ENCODE measurements at places on chromosomes 11 and 22. TPM values are rescaled to one million over a fixed set of nuclear protein-coding genes. Genes with fewer than 3 reads are reported as not detected.

Gene TSSK2
- total RNA-seq, result not detected

- DNase-seq, result no peak
Observed at GRCh38 chr11:12430351-12430750, 53.0 kb downstream of the PARVA start.

- DNase-seq, result no peak
Observed at GRCh38 chr11:77302752-77303151, 1.3 kb upstream of the GDPD4 start.

GRCh38 chr22:46993633-46994032 is 231.2 kb downstream of the TBC1D22A start:
- no peak for DNase-seq

Gene LARGE2
- total RNA-seq, result not detected

Gene C1QTNF5
- total RNA-seq, result 14.4 TPM

Gene FGF19
- not detected for total RNA-seq

Gene YPEL4
- total RNA-seq, result 1.2 TPM

GRCh38 chr11:79616392-79616851 is 175.6 kb upstream of the TENM4 start:
- DNase-seq, result no peak

Gene PTPN5
- total RNA-seq, result 1.2 TPM

Gene SERHL2
- total RNA-seq, result 1.6 TPM

DNA sequence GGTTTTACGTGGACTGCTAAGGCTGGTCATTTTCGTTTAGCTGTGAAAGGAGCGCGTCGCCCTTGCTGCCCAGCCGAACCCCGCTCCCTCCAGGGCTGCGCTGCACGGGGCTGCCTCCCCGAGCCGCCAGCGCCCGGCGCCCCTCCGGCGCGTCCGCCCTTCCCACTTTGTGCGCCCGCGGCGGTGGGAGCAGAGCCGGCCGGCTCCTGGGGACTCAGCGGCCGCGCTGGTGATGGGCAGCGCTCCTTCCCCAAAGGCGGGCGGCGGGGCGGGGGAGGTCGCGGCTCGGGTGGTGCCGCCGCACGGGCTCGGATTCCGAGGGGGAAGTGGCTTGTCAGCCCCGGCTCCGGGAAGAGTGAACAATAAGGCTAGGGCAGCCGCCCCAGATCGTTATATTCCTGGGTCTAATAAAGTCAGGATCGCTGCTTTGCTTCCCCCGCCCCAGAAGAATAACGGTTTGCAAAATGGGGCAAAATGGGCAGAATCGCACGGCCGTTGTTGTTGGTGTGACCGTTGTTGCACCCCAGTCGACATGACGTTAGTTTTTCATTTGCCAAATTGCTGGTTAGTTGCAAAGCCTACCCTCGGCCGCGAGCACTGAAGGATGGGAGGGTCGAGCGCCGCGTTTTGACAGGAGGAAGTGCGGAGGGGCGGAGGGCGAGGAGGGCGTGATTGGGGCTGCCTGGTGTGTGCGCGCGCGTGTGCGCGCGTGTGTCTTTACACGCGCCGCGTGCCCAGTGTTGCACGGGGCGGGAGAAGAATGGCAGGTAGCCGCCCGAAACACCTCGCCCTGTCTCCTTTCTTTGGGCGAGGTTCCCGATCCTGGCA is 745 bp downstream of the NCAM1 start:
- peak; percentile 59 for DNase-seq

DNA sequence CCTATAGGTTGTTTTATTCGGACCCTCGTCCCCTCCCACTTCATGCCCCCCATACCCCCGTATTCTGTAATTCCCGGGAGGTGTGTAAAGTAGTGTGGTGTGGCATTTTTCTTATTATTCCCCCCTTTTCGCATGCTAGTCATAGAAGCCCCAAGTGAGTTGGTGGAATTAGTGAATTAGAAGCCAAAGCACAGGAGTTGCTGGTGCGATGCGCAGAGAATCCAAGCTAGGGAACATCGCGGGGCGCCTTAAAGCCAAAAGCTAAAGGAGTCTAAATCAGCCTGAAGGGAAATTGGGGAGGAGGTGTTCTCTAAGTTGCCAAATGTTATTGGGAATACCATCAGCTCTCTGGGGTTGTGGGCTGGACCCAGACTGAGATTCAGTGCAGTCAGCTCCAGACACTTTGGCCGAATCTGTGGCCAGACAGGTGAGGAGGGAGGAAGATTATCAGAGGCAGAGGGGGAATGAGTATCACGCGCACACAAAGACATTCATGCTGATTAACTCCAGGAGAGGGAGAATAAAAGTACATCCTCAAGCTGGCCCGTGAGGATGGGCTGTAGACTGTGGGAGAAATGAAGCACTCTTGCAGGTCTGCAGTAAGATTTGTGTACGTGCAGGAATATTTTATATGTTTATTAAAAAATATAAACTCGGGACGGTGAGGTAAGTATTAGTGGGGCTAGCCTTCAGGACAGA is 102.8 kb upstream of the HSD17B12 start:
- no peak for DNase-seq

DNA sequence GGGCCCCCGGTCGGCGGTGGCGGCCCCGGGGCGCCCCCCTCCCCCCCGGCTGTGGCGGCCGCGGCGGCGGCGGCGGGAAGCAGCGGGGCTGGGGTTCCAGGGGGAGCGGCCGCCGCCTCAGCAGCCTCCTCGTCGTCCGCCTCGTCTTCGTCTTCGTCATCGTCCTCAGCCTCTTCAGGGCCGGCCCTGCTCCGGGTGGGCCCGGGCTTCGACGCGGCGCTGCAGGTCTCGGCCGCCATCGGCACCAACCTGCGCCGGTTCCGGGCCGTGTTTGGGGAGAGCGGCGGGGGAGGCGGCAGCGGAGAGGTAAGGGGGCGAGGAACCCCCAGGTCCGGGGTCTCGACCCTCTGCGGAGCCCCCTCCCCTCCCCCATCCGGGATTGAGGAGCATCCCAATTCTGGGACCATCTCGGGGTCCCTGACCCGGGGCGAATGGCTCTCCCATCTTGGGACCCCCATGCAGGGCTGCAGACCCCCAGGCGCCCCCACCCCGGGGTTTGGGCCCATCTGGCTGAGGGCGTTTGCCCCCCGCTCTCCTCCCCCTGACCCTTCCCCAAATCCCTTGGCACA is 431 bp downstream of the KMT2A start:
- peak; percentile 53 for DNase-seq
